Pulmonary artery endothelial cell (primary cell): ENCODE measurements at places on chromosomes 7 and 10.

- no peak for DNase-seq
These were observed 335.7 kb downstream of the PHTF2 start for GRCh38 chr7:78134256-78134655.

- peak; percentile 22 for DNase-seq
These were observed 72.0 kb downstream of the SLC37A3 start for GRCh38 chr7:140326116-140326928.

DNA sequence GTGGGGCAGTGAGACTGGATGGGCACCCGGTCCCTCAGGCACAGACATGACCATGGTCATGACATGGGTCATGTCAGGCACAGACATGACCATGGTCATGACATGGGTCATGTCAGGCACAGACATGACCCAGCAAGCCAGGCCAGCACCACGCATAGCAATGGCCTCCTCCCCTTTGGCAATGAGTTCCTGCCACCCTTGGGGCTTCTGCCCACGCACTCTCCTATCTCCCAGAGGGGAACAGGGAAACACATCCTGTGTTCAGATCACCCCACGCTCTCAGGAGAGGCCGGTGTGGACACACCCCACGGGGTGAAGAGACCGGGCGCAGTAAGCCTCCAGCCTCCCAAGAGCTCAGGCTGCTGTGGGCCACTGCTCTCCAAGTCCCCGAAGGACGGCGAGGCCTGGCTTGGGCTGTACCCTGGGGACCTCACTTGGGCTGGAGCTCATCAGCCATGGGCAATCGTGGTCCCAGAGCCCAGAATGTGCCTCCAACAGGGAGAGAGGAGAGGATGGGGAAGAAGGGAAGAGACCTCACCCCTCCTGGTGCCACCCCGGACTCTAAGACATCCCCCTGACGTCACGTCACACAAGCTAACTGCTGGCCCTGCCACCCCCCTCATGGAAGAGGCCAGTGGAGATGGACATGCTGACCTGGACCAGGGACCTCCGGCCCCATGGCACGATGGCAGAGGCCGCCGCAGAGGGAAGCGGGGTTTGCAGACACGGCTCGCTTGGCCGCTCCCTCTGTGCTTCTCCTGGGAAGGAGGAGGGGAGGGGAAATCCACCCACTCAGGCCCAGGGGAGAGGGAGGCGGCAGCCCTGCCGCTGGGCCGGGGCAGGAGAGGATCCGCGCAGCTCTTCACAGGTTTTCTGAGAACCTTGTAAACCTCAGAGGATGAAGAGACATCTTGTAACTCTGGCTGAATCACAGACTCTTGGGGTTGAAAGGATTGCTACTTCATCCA is 269.6 kb downstream of the ELFN1 start:
- DNase-seq = no peak

DNA sequence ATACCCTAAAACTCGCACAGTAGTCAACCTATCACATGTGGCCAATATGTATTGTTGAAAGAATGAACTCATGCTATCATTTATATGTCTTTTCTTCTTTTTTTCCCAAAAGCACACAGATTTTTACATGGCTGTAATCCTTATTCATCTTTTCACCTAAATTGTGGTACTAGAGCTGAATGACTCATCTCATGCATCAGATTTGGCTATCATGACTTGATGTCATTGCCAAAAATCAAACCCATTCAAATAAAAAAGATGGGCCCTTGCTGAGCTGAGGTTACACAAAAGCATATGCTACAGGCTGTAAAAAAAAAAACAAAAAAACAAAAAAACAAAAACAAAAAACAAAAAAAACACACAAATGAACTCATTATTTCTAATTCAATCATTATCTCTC is 3.3 kb upstream of the LMOD2 start:
- DNase-seq = no peak

GRCh38 chr10:9301554-9301953 is 1247.1 kb downstream of the GATA3 start:
- no peak for DNase-seq

DNA sequence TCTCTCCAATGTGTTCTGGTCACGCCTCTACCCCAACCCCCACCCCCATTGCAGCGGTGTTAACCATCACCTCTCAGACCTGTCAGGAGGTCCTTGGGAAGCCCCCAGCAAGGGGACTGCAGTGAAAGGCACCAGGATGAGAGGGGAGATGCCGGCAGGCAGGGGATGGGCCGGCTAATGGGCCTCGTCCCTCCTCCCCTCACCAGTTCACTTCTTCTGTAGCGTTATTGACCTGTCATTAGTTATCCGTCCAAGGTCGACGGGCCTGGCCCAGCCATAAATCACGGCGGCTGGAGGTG is 18.8 kb downstream of the POLL start:
- no peak for DNase-seq

- DNase-seq = no peak
These were observed 370.8 kb upstream of the LRRTM3 start for GRCh38 chr10:66555061-66555460.

DNA sequence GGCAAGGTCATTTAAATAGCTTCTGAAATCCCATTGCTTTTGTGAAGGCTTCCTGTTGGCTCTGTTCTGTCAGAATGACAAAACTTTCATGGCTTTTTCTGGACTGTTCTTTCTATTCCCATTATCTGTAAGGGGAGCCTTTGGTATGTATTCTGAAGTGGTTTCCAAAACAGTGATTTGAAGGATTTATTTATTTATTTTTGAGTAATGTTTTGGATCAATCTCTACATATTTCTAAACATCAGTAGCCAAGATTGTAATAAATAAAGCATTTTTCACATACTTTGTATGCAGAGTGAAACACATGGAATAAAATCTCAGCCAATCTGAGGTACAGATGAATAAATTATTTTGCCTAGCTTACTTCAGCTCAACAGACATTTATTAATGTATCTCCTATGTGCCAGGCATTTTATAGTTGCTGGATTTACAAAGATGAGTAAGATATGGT is 121.1 kb downstream of the BBS9 start:
- no peak for DNase-seq

DNA sequence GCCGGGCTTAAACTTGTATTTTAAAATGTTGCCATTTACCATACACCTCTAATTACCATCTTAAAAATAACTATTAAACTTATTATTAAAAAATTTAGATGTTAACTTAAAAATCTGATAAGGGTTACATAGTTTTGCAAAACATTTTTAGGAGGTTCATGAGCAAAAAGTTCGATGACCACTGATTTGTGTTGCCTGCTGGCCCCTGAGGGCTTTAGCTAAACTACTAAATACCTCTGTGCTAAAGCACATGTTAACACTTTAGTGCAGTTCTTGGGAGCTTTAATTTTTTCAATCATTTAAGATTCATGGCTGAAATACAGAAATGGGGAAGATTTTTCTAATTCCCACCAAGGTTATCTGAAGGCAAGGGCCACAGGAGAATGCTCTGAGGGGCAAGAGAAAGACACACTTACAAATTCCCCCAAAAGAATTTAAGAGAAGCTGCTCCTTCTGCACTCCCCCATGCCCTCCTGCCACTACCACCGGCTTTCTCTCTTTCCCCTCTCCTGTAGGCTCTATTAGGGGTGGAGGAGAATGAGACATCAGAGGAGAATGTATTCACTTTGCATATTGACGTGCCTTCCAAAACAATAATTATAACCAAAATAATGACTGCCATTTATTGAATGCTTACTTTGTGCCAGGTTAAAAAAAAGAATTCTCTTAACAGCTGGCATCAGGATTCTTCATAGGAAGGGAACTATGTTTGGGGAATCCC is 106.2 kb downstream of the RTKN2 start:
- no peak for DNase-seq

- DNase-seq = no peak
These were observed 659.2 kb downstream of the SDK1 start for GRCh38 chr7:3960050-3960763.

GRCh38 chr7:140364819-140365218 is 33.5 kb downstream of the SLC37A3 start:
- DNase-seq = no peak

- no peak for DNase-seq
These were observed 28.4 kb downstream of the MBL2 start for GRCh38 chr10:52744057-52744805.

DNA sequence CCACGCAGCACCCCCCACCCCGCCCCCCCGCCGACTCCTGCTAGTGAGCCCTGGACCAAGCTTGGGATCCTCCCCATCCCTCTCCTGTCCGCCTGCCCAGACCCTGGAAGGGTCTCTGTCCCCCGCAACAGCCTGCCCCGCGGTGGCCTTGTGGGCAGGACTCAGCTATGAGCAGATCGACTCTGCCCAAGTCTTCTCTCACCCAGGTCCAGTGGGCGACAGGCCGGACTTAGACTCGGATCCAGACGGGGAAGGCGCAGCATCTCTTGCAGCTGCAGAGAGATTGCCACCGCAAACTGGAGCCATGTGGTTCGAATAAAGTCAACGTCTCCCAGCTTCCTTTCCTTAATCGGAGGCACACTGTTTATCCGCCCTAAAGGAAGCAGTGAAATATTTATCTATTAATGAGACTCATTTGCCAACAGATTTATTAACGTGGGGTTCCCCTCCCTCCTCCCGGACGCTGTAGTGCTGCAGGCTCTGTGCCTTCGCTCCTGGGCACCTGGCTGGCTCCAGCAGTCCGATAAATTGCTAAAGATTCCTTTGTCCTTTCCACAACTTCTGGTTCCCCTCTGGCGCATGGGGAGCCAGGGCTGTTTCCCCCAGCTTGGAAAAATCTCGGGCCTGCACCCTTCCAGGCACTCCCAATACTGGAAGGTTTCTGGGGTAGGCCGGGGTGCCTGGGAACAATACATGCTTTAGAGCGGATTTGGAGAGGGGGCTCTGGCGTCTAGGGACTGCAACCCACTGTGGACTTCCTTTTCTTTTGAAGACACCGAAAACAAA is 634 bp upstream of the HOXA7 start:
- no peak for DNase-seq

- peak; percentile 93 for DNase-seq
These were observed 171.4 kb downstream of the ST7 start for GRCh38 chr7:117124591-117125220.

- no peak for DNase-seq
These were observed 305.1 kb downstream of the GRID1 start for GRCh38 chr10:86061278-86062197.

DNA sequence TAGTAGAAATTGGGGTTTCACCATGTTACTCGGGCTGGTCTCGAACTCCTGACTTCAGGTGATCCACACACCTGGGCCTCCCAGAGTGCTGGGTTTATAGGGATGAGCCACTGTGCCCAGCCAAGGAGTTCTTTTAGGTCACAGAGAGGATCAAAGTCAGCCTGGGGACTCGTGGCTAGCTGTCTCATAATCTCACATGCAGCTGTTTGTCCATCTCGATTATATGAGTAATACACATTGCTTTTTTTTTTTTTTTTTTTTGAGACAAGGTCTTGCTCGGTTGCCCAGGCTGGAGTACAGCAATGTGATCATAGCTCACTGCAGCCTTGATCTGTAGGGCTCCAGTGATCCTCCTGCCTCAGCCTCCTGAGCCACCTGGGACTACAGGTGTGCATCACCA is 2.2 kb downstream of the IFT22 start:
- DNase-seq = no peak

DNA sequence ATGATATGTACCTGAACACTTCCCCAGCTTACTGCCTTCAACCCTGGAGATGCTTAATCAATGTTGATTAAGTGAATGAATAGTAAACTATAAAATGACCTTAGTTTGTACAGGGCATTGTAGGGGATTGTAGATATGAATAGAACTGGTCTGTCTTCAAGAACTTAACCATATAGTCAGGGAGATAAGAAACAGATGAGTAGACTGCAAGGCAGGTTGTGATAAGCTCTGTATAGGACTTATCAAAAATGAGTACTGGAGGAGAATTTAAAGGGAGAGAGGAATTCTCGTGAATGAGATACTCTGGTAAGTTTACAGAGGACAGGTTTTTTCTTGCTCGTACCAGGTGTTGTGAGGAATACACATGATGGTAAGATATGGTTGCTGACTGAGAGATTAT is 27.6 kb downstream of the SGPL1 start:
- no peak for DNase-seq

GRCh38 chr10:101415884-101416283 is 61.9 kb downstream of the BTRC start:
- no peak for DNase-seq

- no peak for DNase-seq
These were observed 19.9 kb upstream of the IFIT1B start for GRCh38 chr10:89357975-89358374.

DNA sequence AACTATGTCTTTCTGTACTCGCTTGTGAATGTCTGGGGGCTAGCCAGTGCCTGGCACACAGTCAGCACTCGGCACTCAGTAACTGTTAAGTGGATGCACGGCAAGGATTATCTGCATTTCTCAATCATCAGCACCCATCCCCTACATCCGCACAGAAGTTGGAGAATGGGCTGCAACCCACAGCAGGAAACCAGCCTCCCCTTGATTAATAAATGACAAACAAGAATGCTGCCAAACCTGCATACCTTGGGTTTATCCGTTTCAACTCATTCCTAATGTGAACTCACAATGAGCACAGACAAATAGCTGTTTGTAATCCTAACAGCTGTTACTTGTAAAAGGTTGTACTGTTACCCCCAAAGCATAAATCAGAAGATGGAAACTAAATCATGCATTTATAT is 28.9 kb downstream of the PPP1R3C start:
- DNase-seq = no peak

- DNase-seq = no peak
These were observed 37.8 kb downstream of the RSU1 start for GRCh38 chr10:16779384-16779915.

- no peak for DNase-seq
These were observed 12.2 kb downstream of the TAS2R16 start for GRCh38 chr7:122983261-122983660.

GRCh38 chr7:103711413-103711812 is 265.4 kb upstream of the SLC26A5 start:
- DNase-seq = no peak
